ENCODE measurements at places on chromosomes 7 and 10.

DNA sequence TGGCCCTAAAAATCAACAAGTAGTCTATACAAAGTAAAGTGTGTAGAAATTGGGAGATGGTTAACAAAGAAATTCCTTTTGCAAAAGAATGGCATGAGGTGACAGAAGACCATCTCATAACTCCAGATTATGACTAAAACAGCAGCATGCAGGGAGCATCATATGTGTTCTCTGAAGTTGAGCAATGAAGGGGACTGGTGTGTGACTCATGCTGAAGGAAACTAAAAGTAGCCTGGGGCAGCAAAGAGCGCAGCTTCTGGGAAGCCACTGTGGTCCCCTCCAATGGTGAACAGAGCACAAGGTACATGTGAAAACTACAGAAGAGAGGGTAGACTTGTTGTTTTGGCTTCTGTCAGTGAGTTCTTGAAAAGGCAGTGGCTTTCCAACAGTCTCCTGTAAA, 133.4 kb downstream of the MACC1 start:
- DNase-seq, result no peak

DNA sequence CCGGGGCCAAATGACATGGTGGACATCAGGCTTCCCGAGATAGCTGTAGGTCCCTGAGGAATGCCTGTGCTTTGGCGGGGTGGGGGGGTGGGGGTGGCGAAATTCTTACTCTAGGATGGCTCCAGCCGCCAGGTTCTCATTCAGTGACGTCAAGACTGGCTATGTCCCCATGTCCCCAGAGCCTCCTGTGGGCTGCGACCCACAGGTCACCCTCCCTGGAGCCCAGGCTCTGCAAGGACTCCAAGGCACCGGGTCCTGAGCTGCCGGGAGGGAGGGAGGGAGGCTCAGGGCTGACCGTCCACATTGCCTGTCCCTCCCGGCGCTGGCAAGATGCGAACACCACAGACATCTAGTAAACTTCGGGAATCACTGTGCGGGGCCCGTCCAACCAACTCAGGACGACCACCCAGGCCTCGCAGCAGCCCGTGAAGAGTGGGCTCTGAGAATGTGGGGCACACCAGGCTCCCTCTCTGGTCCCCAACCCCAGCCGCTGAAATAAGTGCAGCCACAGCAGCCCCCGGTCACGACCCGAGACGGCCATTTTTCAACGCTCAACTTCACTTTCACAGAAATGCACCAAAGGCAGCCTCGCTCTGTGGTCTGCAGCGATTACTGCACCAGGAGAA, 12.6 kb downstream of the GPR146 start:
- DNase-seq, result no peak

GRCh38 chr7:6442114-6442513, 5.6 kb downstream of the DAGLB start:
- no peak for DNase-seq

GRCh38 chr7:137791930-137792329, 54.8 kb downstream of the DGKI start:
- no peak for DNase-seq

DNA sequence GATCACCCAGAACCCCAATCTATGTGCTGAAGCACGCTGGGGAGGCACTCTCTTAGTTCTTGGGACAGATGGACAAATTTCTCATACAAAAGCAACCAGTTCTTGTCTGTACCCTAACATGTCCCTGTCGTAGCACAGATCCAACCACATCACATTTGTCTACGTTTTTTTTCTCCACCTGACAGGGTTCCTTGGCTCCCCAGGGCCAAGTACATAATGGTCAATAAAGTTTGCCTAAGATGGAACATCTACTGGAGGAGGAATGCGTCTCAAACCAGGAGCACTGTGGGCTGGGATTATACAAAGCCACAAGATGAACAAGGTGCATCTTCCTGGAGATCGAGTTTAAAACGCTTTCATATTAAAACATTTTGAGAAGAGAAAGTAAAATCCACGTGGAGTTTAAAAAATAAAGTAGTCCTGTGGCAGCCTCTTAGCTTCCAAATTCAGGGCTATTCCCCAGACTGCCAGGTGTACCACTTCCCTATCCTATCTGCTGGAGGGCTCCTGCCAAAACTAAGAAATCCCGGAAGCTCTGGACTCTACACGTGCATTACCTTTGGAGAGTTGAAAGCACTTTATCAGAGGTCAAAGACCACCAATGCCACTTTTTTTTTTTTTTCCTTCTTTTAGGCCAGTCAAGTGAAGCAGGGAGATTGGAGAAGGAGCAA, 1.4 kb downstream of the TMEM243 start:
- no peak for DNase-seq

DNA sequence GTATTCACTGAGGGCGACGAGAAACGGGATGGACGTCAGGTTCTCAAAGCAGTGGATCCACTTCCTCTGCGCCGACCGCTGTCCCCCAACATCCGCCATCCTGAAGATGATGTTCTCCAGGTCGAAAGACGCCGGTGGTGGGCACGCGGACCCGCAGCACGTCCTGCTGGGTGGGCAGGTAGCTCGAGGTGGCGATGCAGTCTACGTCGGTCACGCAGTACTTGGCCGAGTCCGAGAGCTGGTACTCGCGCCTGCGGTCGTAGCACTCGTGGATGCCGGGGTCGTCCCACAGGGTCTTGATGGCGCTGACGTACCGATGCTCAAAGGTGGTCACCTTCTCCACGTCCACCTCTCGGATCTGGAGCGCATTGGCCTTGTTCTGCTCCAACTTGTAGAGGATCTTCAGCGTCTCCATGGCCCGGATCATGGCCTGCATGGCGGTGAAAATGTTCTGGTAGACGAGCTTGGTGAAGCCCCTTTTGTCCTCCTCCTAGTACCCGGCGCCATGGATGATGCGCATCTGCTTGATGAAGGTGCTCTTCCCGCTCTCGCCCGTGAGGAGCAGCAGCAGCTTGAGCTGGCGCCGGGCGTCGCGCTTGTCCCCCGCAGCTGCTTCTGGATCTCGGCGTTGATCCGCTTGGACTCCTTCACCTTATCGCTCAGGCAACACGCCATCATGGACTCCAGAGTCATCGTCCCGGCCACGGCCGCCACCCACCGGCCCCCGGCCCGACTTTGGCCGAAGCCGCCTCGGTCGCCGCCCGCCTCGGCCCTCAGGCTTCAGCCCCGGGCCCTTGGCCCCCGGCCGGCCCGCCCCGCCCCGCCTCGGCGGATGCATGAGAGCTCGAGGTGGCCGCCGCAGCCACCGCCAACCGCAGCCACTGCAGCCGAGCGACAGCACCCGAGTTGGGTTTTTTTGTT, 122.9 kb upstream of the KCTD7 start:
- no peak for DNase-seq

- no peak for DNase-seq
Observed at GRCh38 chr10:27207350-27207749, 33.2 kb downstream of the ACBD5 start.

GRCh38 chr7:11775401-11775800, 56.6 kb downstream of the THSD7A start:
- DNase-seq, result no peak

- DNase-seq, result no peak
Observed at GRCh38 chr7:103735377-103735776, 254.1 kb downstream of the RELN start.

GRCh38 chr10:92886334-92886961, 38.1 kb downstream of the EXOC6 start:
- no peak for DNase-seq

- no peak for DNase-seq
Observed at GRCh38 chr10:128063736-128064107, 62.5 kb downstream of the MKI67 start.

GRCh38 chr7:2399848-2400587, 3.4 kb upstream of the CHST12 start:
- DNase-seq, result peak; percentile 76

DNA sequence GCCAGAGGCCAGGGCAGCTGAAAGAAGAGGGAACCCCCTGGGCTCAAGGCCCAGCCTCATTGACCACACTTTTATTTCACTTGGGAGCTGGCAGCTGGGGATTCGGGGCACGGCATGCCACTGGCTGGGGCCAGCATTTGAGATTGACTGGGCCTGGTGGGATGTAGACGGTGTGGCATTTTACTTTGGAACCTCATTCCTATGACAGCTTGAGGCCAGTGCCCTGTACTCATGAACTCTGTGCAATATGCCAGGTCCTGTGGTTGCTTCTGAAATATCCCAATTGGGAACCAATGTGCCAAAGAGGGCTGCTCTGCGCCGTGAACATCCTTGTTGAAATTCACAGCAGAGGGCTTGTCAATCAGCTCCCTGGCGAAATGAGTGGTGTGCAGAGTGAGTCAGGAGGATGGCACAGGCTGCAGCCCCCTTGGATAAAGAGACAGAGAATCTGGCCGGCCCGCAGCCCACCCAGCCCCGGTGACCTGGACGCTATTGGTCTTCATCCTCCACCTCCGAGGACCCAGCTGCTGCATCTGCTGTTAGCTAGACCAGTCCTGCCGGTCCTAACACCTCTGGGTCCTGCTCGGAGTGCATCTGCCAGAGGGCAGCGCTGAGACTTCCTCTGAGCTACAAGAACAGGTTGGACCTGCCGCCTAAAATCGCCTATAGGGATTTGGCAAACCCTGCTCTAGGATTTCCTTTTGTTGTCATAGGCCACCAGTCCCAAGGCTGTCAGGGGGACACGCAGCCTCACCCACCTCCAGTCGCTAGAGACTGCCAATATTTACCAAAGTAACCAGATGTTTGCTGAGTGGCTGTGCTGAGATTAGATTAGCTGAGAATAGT, 58.0 kb downstream of the PRKAG2 start:
- DNase-seq, result no peak

- DNase-seq, result no peak
Observed at GRCh38 chr10:1957057-1957456, 219.7 kb upstream of the ADARB2 start.

DNA sequence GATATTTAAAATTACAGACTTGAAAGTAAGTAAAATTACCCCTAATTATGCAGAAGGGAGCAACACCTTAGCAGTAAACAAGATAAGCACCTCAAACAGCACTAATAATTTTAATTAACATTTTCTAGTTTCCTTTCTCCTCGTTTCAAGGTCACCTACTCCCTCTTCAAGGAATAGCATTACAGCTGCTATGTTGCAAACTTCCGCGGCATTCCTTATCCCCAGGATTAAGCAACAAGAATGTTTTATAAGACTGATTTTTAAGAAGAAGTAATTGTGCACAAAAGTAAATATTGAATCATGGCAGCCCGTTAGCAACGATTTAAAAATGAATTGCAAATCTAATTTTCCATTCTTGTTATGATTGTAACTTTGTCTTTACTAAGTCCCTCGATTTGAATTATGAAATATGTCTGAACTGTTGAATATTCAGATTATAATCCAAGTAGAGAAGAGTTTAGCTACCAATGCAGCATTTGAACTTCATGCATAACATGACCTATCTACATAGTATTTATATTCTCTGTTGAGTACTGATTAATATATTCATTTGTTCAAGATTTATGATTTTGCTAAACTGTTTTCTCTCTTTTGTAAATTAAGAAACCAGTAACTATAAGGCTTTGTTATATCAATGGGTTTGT, 593.5 kb upstream of the MGMT start:
- DNase-seq, result no peak

DNA sequence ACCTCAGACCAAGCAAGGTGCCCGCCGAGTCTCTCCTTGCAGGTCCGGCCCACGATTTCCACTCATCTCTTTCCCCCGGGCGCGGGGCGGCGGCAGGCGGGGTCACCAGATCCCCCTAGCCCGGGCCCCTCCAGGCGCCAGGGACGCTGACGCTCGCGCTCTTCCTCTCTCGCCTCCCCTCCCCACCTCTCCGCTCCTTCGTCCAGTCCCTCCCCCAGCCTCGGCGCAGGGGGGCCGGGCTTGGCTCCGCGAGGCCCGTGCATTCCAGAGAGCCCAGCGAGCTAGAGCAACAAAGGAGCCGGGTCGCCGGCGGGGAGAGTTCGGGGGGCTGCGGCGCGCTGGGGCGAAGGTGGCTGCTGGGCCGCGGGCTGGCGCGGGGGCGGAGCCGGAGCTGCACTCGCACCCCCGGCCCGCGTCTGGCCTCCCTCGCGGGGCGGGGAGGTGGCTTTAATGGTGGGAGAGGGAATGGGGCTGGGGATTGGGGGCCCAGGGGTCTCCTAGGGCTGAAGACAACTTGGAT, at the start of gene SMO:
SMO (plus strand) TSS at position 262 of the 520 bp plus-strand sequence. CDS start 519 bp downstream, outside the sequence.
- peak; percentile 92 for DNase-seq

DNA sequence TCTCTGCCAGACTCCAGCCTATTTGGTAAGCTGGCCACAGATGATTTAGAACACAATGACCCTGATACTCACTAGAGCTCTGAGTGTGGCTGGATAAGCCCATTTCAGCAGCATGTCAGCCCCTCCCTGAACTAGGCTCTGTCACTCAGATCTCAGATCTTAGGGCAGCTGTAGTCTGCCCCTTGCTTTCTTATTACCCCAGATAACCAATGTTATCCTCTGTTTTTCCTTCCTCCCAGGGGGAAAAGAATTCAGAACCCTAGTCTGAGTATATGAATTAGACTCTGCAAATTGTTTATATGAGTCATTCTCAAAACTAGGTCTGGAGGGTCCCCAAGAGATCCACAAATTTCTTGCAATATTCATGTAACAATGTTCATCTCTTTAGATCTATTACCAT, 286.2 kb downstream of the KCNMA1 start:
- DNase-seq, result no peak

DNA sequence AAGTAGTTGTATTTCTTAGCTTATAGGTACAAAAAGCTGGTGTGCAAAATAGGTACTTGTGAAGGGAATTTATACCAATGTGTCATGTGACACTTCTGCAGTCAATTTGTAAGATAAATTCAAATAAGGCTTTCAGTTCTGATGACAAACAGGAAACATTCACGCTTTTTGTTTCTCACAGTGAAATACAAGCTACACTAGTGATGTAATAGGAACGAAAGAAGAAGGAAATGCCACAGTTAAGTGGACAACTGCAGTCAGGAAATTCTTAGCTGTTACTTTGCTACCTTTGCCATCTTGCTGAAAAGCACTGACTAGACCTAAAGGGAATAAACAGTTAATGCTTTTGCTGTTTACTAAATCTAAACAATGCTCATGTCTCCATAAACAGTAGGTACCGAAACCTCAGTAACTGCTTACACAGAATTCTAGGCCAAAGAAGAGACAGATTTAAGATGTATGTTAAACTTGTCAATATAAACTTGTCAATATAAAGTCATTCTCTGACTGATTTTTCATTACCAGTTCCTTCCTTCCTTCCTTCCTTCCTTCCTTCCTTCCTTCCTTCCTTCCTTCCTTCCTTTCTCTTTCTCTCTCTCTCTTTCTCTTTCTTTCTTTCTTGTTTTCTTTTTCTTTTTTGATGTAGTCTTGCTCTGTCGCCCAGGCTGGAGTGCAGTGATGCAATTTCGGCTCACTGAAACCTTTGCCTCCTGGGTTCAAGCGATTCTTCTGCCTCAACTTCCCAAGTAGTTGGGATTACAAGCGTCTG, 10.1 kb downstream of the OTUD1 start:
- no peak for DNase-seq

GRCh38 chr7:70856901-70857630, 274.9 kb upstream of the GALNT17 start:
- DNase-seq, result peak; percentile 93

GRCh38 chr7:16708980-16709379, 44.6 kb upstream of the TSPAN13 start:
- DNase-seq, result no peak

- no peak for DNase-seq
Observed at GRCh38 chr10:95525033-95525418, 36.1 kb downstream of the SORBS1 start.

- no peak for DNase-seq
Observed at GRCh38 chr7:130912082-130912861, 178.3 kb upstream of the KLF14 start.

GRCh38 chr7:105975770-105976417, 12.8 kb downstream of the CDHR3 start:
- no peak for DNase-seq

Data from left forelimb (tissue), 1 donor.